Peyer's patch (tissue), 4 donors: ENCODE measurements at places on chromosomes 2 and 18.
A peak's percentile ranks its signal among the peaks of the same experiment; 100 is the strongest.

DNA sequence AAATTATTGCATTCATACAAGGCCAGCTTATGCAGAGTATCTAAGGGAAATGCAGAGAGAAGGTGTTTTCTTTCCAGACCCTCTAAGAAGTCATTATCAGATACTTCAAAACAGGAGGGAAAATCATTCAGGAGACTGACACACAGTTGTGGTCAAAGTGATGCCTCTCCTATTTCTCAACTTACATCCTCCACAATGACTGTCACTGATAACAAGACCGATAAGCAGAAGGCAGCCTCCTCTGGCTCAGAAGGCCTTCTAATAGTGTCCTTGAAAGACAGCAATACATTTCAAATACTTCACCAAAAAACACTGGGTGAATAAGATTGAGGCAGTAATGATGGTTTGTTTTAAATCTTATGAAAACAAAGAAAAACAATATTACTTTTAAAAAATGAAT, 199.7 kb downstream of the PIEZO2 start:
- H3K36me3 ChIP-seq, result no peaks in the 10 kb centered on the region
- no peak overlapping the region for H3K4me3 ChIP-seq
- DNase-seq, result no peak

GRCh38 chr2:60555783-60556139, 2.3 kb upstream of the BCL11A start:
- no peaks in the 10 kb centered on the region for H3K4me1 ChIP-seq
- H3K27me3 ChIP-seq, result peaks cover 10% of the 10 kb centered on the region
- H3K36me3 ChIP-seq, result no peaks in the 10 kb centered on the region

DNA sequence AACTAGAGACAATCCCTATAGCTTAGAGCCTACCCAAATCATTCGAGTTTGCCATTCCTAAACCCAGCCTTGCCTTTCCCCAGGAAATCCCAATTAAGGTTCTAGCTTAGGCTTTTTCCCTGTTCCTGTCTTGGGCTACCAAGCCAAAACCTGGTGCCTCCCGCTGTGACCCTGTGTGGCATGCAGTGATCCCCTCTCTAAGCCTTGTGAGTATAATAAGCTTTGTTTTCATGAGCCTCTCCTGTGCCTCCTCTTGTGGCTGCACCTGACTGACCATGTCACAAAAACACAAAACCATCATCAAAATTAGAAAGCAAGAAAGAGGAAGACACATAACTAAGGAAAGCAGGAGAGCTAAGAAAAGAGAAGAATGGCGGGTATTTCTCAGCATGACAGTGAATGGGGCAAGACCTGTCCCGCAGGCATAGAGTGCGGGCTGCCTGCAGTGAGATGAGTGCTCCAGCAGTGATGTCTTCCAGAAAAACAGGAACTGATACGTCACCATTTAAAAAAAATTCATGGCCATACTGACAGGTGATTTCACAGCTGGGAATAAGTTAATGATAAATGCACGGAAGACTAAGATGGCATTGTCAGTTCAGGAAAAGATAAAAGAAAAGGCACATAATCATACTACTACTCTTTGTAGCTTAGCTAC, 9.2 kb upstream of the PAIP2B start:
- H3K4me3 ChIP-seq, result no peak overlapping the region
- H3K27ac ChIP-seq, result peak overlapping the region; percentile 12
- H3K27me3 ChIP-seq, result no peaks in the 10 kb centered on the region

- H3K36me3 ChIP-seq, result no peaks in the 10 kb centered on the region
- DNase-seq, result no peak
- no peak overlapping the region for H3K27ac ChIP-seq
- no peaks in the 10 kb centered on the region for H3K27me3 ChIP-seq
- no peak overlapping the region for H3K4me3 ChIP-seq
Observed at GRCh38 chr2:102940684-102941083, 178.9 kb downstream of the TMEM182 start.

DNA sequence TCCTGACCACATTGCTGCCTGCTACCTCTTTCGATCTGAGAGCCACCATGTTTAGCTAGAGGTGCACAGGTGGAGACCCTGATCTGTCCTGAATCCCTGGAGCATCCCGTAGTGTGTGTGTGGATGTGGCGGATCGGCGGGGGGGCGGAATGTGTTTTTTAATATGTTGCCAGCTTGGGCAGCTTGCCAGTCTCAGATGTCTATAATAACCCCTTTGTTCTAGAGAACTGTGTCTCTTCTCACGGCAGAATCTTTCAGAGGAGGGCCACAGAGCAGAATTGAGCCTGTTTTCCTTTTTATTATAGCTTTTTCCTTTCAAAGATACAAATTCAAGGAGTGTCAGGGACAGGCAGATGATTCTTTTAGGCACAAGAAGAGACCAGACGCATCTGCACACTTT, 934.1 kb upstream of the KLHL29 start:
- no peaks in the 10 kb centered on the region for H3K4me1 ChIP-seq
- no peaks in the 10 kb centered on the region for H3K36me3 ChIP-seq

- H3K4me1 ChIP-seq, result no peaks in the 10 kb centered on the region
- no peak overlapping the region for H3K4me3 ChIP-seq
- H3K27me3 ChIP-seq, result no peaks in the 10 kb centered on the region
- H3K36me3 ChIP-seq, result no peaks in the 10 kb centered on the region
Observed at GRCh38 chr2:229586746-229587705, 127.3 kb downstream of the DNER start.

DNA sequence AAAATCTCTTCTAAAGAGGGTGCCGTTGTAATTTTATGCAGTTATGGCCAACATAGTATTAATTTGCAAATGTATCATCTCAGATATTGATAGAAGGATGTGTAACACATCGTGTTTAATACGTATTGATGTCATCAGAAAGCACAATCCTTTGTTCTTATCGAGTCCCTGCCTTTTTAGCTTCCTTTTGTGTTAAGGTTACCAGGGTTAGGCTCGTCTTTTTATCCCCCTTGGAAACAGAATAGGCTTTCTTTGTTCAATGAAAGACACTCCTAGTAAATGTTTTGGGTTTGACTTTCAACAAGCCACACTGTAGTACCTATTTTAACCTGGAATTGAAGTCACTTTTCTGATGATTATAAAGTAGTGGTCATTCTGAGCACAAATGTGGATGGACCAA, 136.2 kb downstream of the WDR7 start:
- no peak overlapping the region for H3K27ac ChIP-seq
- DNase-seq, result no peak
- no peaks in the 10 kb centered on the region for H3K36me3 ChIP-seq
- H3K4me3 ChIP-seq, result no peak overlapping the region
- no peaks in the 10 kb centered on the region for H3K4me1 ChIP-seq
- no peaks in the 10 kb centered on the region for H3K27me3 ChIP-seq

DNA sequence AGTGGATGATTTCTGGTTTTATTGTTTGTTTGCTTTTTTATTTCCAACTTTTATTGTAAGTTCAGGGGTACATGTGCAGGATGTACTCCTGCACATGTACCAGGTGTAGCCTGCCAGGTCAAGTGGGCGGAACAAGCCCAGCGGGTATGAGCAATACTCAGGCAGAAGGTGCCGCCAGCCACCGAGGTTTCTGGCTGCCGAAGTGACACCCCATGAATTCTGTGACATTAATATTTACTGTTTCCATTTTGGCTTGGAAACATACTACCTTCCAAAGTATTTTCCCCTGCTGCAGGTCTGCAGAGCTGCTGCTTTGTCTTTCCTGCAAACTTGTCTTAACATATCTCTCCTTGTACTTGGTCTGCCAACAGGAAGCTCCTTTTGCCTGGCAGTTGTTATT, 78.5 kb downstream of the PTPN4 start:
- no peaks in the 10 kb centered on the region for H3K36me3 ChIP-seq
- no peak overlapping the region for H3K27ac ChIP-seq
- H3K4me1 ChIP-seq, result no peaks in the 10 kb centered on the region
- H3K4me3 ChIP-seq, result no peak overlapping the region

GRCh38 chr2:28729698-28730097, 21.9 kb upstream of the PPP1CB start:
- no peaks in the 10 kb centered on the region for H3K4me1 ChIP-seq
- no peaks in the 10 kb centered on the region for H3K36me3 ChIP-seq

GRCh38 chr2:29276151-29276550, 160.9 kb downstream of the CLIP4 start:
- DNase-seq, result no peak
- H3K27ac ChIP-seq, result no peak overlapping the region
- H3K4me3 ChIP-seq, result no peak overlapping the region
- no peaks in the 10 kb centered on the region for H3K36me3 ChIP-seq
- no peaks in the 10 kb centered on the region for H3K27me3 ChIP-seq

DNA sequence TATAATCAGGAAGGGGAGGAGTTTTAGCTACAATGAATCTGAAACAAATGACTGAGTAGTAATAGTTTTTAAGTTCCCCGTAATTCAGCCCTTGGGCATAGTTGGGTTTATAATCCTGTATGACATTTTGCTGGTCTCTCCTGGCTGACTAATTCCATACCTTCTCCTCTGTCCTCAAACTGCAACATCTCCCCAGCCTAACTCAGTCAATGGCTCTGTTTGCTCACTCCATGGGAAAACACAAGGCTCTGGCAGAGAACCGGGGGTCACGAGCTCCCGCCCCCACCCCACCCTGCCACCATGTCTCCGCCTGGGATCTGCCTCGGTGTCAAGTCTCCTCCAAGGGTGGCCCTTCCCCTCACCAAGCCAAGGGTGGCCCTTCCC, 168.6 kb downstream of the HDAC4 start:
- DNase-seq, result no peak
- H3K4me1 ChIP-seq, result no peaks in the 10 kb centered on the region
- no peaks in the 10 kb centered on the region for H3K36me3 ChIP-seq
- no peaks in the 10 kb centered on the region for H3K27me3 ChIP-seq
- no peak overlapping the region for H3K4me3 ChIP-seq

- H3K27ac ChIP-seq, result no peak overlapping the region
- no peak overlapping the region for H3K4me3 ChIP-seq
- H3K4me1 ChIP-seq, result no peaks in the 10 kb centered on the region
- H3K27me3 ChIP-seq, result no peaks in the 10 kb centered on the region
- no peaks in the 10 kb centered on the region for H3K36me3 ChIP-seq
Observed at GRCh38 chr2:183117226-183117625, 7.0 kb upstream of the NUP35 start.

GRCh38 chr2:30323499-30323898, 92.2 kb downstream of the LBH start:
- H3K27ac ChIP-seq, result no peak overlapping the region
- no peaks in the 10 kb centered on the region for H3K27me3 ChIP-seq
- no peaks in the 10 kb centered on the region for H3K36me3 ChIP-seq
- no peak for DNase-seq

DNA sequence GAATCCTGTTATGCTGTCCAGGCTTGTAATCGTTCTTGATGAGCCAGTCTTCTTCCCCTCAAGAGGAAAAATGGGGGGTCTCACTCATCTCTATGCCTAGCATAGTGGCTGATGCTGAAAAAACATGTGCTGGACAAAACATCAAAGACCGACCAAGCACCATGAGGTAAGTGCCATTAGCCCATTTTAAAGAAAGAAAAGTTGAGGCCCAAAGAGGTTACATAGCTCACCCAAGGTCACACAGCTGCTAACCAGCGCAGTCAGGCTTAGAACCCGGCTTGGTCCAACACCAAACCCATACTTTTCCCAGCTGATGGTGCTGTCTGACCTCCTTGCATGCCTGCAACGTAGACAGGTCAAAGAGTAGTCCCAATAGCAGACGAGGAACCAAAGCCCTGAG, 156.4 kb downstream of the INHBB start:
- H3K27ac ChIP-seq, result no peak overlapping the region
- H3K4me1 ChIP-seq, result no peaks in the 10 kb centered on the region
- no peak overlapping the region for H3K4me3 ChIP-seq
- H3K36me3 ChIP-seq, result no peaks in the 10 kb centered on the region
- DNase-seq, result no peak

GRCh38 chr2:204860274-204860673, 315.0 kb downstream of the PARD3B start:
- no peaks in the 10 kb centered on the region for H3K4me1 ChIP-seq
- H3K27ac ChIP-seq, result no peak overlapping the region
- H3K4me3 ChIP-seq, result no peak overlapping the region

- no peak overlapping the region for H3K27ac ChIP-seq
- no peak for DNase-seq
- no peak overlapping the region for H3K4me3 ChIP-seq
- H3K36me3 ChIP-seq, result no peaks in the 10 kb centered on the region
- no peaks in the 10 kb centered on the region for H3K27me3 ChIP-seq
- no peaks in the 10 kb centered on the region for H3K4me1 ChIP-seq
Observed at GRCh38 chr18:57331718-57332117, 20.6 kb upstream of the ST8SIA3 start.

DNA sequence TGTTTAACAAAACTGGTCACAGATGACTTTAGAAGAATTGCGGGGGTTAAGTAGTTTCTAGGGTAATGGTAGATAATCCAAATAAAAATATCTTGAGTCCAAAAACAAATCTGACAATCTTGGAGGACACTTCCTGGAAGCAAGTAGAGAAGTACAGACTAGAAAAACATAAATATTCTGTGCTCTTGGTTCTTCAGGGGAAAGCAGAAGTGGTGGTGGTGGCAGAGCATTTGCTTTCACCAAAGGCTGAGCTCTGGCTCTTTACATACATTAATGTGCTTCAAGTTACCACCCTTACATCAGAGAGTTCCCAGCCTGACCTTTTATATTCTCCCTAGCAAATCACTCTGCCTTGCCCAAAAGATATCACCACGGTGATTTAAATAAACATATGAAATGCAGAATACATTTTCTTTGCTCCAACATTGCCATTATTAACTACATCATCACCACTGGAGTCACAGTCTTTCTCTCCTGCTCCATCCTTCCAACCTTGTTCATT, 15.3 kb downstream of the PDE11A start:
- H3K27me3 ChIP-seq, result no peaks in the 10 kb centered on the region
- no peaks in the 10 kb centered on the region for H3K36me3 ChIP-seq
- no peak overlapping the region for H3K4me3 ChIP-seq
- H3K27ac ChIP-seq, result no peak overlapping the region

- H3K27ac ChIP-seq, result no peak overlapping the region
- H3K4me1 ChIP-seq, result no peaks in the 10 kb centered on the region
- no peaks in the 10 kb centered on the region for H3K27me3 ChIP-seq
- H3K36me3 ChIP-seq, result no peaks in the 10 kb centered on the region
Observed at GRCh38 chr18:55608497-55608896, 20.5 kb upstream of the TCF4 start.

DNA sequence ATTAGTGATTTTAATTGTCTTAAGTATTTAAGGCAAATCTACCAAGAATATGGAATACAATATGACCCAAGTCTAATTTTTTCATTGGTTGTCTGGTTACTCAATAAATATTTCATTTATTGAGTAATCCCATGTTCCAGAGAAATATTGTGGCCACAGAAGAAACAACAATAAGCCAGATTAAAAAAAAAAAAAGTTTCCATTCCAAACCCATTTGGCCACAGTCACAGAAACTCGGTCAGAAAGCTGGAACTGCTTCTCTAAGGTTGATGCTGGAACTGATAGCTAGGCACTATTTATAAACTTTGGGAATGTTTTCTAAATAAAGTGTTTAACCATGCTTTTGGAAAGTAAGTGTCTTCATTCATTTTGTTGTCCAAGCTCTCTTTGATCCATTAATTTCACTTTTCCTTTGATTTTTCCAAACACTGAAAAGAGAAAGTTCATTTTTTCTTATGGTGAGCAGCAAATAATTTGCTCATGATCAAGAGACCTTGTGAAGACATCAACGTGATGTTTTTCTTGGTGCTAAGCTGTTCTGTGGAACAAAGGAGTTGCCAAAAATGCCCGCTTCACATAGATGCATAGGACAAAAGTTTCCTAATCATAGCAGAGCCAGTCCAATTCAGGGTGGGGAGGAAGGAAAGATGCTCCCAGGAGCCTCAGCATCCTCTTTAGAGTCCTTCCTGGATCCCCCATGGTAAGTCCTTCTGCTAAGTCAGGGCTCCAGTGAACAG, 72.1 kb upstream of the CCBE1 start:
- DNase-seq, result no peak
- peak overlapping the region; percentile 21 for H3K27ac ChIP-seq
- no peaks in the 10 kb centered on the region for H3K27me3 ChIP-seq
- H3K4me1 ChIP-seq, result no peaks in the 10 kb centered on the region

GRCh38 chr2:69755862-69756467, 14.0 kb downstream of the ANXA4 start:
- no peak for DNase-seq
- H3K36me3 ChIP-seq, result no peaks in the 10 kb centered on the region
